ENCODE measurements at places on chromosomes 3 and 15. TPM values are rescaled to one million over a fixed set of nuclear protein-coding genes. Genes with fewer than 3 reads are reported as not detected.

PHLDB2 gene
- total RNA-seq = 5.9 TPM

RUBCN gene
- 58.5 TPM for total RNA-seq

NOX5 gene
- not detected for total RNA-seq

C15orf62 gene
- 1.9 TPM for total RNA-seq

GRAMD2A gene
- total RNA-seq = not detected

EFCAB12 gene
- 2.2 TPM for total RNA-seq

SLC38A3 gene
- not detected for total RNA-seq

DNA sequence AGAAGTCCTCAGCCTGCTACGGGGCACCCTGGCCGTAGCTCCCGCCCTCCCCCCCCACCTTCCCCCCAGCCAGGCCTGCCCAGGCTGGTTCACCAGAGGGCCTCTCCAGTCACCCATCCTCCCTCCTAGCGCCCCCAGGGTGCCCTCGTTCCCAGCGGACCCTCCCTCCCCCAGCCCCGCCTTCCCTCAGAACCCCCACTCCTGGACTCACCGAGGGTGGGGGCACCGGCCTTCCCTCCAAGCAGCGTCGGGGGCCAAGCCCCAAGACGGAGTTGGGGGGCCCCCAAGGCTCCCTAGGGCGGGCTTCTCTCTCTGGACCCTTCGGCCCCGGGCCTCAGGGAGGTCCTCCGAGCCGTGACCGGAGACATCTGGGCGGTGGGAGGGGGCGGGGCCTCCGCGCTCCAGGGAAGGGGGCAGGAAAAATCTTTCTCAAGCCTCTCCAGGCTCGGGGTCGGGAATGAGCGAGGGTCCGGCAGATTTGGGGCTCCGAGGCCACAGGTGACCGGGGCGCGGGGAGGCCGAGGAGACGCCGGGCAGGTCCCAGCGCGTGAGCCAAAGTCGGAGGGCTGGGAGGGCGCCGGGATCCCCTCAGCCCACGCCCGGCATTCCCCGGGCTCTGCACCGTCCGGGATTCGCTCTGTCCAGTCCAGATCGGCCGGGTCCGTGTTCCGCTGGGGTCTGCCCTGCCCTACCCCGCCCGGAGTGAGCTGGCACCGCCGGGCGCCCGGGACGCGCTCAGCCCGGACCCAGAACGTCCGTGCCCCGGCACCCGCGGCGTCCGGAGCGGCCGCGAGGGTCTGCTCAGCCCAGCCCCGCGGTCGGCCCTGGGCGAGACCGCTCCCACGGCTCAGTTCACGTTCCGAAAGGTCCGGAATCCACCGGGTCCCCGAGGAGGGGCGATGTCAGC lies 999 bp downstream of the INSYN1 start:
- H3K4me1 ChIP-seq = no peaks in the 10 kb centered on the region
- H3K27me3 ChIP-seq = peaks cover 9% of the 10 kb centered on the region
- no peak overlapping the region for H3K4me3 ChIP-seq

- peaks cover 2% of the 10 kb centered on the region for H3K27me3 ChIP-seq
- H3K4me1 ChIP-seq = no peaks in the 10 kb centered on the region
- no peak for DNase-seq
- H3K27ac ChIP-seq = no peak overlapping the region
- H3K4me3 ChIP-seq = no peak overlapping the region
Measured at GRCh38 chr15:50055332-50055731, 63.7 kb downstream of the ATP8B4 start.

DNA sequence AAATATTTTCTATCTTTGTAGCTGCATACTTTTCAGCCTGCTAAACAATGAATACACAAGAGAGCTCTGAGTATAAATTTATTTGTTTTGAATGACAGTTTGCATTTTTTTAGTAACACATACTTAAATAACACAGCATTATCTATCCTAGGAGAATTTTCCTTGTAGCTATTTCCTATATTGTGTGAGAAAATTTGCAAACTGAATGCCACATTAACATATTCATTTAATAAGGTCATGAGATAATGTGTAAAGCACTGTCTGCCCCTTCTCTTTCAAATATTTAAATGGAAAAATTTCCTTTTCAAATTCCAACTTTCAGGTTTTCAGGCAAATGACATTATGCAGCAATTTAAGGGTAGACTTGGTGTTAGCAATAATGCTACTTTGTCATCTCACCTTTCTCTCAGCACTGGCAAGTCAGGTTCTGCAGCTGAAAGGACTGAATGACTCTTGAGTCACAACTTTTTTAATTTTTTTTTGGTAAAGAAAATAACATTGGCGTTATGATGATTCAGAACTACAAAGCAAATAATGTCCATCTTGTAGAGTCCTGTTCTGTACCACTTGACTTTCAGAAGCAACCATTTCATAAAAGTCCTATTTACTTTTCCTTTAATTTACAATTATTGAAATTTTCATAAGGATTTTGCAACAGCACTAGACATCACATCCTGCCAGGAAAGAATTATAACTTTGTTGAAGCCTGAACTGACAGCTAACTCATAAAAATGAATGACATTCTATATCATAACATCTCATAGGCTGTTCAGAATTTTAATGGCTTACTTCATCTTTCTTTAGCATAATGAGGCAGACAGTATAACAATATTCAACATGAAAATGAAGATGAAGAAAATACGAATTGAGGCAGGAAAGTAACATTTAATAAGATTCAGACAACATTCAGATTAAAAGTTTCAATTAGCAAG lies 681.6 kb upstream of the SEMA6D start:
- no peaks in the 10 kb centered on the region for H3K4me1 ChIP-seq
- no peak overlapping the region for H3K27ac ChIP-seq
- no peak for DNase-seq
- H3K4me3 ChIP-seq = no peak overlapping the region
- H3K36me3 ChIP-seq = no peaks in the 10 kb centered on the region
- H3K27me3 ChIP-seq = no peaks in the 10 kb centered on the region

GRCh38 chr3:11138371-11138770 lies 15.9 kb upstream of the HRH1 start:
- DNase-seq = no peak
- H3K27me3 ChIP-seq = peaks cover 5% of the 10 kb centered on the region
- H3K4me1 ChIP-seq = peaks cover 6% of the 10 kb centered on the region
- H3K4me3 ChIP-seq = no peak overlapping the region
- no peaks in the 10 kb centered on the region for H3K36me3 ChIP-seq

- no peak for DNase-seq
- peaks cover 5% of the 10 kb centered on the region for H3K27me3 ChIP-seq
- H3K4me1 ChIP-seq = peaks cover 19% of the 10 kb centered on the region
- no peak overlapping the region for H3K4me3 ChIP-seq
Measured at GRCh38 chr15:41507820-41508290, 5.8 kb downstream of the LTK start.

GRCh38 chr3:52193065-52193464 lies 4.9 kb upstream of the ALAS1 start:
- no peaks in the 10 kb centered on the region for H3K27me3 ChIP-seq
- H3K4me1 ChIP-seq = peaks cover 10% of the 10 kb centered on the region
- H3K4me3 ChIP-seq = no peak overlapping the region

- no peak overlapping the region for H3K4me3 ChIP-seq
- no peak overlapping the region for H3K27ac ChIP-seq
- DNase-seq = no peak
- no peaks in the 10 kb centered on the region for H3K36me3 ChIP-seq
- no peaks in the 10 kb centered on the region for H3K27me3 ChIP-seq
Measured at GRCh38 chr3:20222274-20222673, 36.3 kb upstream of the SGO1 start.

DNA sequence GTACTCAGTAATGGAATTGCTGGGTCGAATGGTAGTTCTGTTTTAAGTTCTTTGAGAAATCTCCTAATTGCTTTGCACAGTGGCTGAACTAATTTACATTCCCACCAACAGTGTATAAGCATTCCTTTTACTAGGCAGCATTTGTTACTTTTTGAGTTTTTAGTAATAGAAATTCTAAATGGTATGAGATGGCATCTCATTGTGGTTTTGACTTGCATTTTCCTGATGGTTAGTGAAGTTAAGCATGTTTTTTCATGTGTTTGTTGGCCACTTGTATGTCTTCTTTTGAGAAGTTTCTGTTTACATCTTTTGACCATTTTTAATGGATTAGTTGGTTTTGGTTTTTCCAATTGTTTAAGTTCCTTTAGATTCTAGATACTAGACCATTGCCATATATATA lies 28.4 kb downstream of the TP63 start:
- H3K27ac ChIP-seq = no peak overlapping the region
- H3K4me3 ChIP-seq = no peak overlapping the region
- no peak for DNase-seq
- H3K4me1 ChIP-seq = no peaks in the 10 kb centered on the region
- H3K36me3 ChIP-seq = no peaks in the 10 kb centered on the region

GRCh38 chr15:58678683-58679082 lies 70.8 kb downstream of the ADAM10 start:
- peaks cover 10% of the 10 kb centered on the region for H3K4me1 ChIP-seq
- no peak overlapping the region for H3K27ac ChIP-seq
- no peak for DNase-seq

DNA sequence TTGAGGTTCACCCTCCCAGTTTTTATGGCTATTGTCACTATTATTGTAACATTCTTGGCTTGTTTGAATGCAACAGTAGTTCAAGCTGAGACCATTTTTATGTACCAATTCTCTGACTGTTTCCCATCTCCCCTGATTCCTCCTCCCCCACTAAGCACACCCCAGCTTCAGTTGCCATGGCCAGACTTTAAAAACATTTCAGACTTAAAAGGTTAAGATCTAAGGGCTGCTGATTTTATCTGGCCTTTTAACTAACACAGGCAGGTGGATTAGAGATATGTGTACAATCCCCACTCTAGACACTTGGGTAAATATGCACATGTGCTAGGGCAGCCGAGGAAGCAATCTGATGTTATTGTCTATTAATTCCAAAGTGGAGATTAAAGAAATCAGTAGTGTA lies 386.3 kb upstream of the NR2F2 start:
- no peak overlapping the region for H3K27ac ChIP-seq
- H3K4me1 ChIP-seq = no peaks in the 10 kb centered on the region
- no peak for DNase-seq
- no peaks in the 10 kb centered on the region for H3K27me3 ChIP-seq

DNA sequence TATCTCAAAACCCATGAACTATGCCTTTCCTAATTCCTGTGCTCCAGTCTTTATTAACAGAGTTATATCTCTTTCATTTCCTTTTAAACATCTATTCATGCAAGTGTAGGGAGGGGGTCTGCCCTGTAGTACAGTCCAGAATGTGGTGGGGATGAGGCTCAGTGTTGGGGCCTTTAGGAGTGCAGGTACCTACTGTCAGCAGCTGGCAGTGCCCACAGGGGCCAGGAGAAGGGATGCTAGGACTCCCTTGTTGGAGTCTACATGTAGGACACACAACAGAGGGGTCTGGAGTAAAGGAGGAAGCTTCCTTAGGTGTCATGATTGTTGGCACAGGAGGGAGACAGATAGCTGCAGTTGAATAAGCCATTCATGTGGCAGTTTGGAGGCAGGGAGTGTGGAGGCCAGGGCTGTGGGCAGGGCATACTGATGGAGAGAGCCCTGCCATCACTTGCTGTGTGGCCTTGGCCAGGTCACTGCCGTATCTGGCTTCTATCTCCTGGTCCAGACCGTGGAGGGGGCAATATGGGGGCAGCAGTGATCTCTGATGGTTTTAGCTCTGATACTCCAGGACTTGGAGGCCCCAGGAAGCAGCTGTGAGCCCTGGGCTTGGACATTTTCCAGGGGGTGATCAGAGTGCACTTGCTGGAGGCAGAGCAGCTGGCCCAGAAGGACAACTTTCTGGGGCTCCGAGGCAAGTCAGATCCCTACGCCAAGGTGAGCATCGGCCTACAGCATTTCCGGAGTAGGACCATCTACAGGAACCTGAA lies 29.5 kb downstream of the ESYT3 start:
- H3K27ac ChIP-seq = no peak overlapping the region
- H3K36me3 ChIP-seq = no peaks in the 10 kb centered on the region
- no peak overlapping the region for H3K4me3 ChIP-seq
- H3K27me3 ChIP-seq = no peaks in the 10 kb centered on the region
- no peaks in the 10 kb centered on the region for H3K4me1 ChIP-seq

All from CD4-positive, CD25-positive, alpha-beta regulatory T cell (primary cell).